Astrocyte (in vitro differentiated cells and primary cell): ENCODE measurements at places on chromosomes 12 and 14. TPM values are rescaled to one million over a fixed set of nuclear protein-coding genes. Genes with fewer than 3 reads are reported as not detected.

- H3K4me1 ChIP-seq, result no peaks in the 10 kb centered on the region
- DNase-seq, result no peak
- no peaks in the 10 kb centered on the region for H3K36me3 ChIP-seq
- no peak overlapping the region for H3K27ac ChIP-seq
- H3K27me3 ChIP-seq, result no peaks in the 10 kb centered on the region
These were observed 89.6 kb downstream of the TMEM132C start for GRCh38 chr12:128356547-128356946.

DNA sequence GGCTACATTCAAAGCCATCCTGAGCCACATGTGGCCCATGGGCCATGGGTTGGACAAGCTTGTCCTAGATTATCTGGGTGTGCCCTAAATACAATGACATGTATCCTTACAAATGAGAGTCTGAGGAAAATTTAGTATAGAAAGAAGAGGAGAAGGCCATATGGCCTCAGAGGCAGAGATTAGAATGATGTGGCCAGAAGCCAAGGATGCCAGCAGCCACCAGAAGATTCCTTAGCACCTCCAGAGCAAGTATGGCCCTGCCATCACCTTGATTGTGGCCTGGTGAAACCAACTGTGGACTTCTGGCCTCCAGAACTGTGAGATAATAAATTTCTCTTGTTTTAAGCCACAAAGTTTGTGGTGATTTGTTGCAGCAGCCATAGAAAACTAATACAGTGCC, 436.9 kb downstream of the RGS6 start:
- no peaks in the 10 kb centered on the region for H3K36me3 ChIP-seq
- no peaks in the 10 kb centered on the region for H3K27me3 ChIP-seq
- no peak overlapping the region for H3K4me3 ChIP-seq
- no peak overlapping the region for H3K27ac ChIP-seq

DENR gene
- total RNA-seq, result 58.2 and 62.9 TPM in 2 replicates

SSTR1 gene
- not detected in 2 replicates for total RNA-seq

KLRD1 gene
- total RNA-seq, result 0.45 and 0.91 TPM in 2 replicates
